Esophagus squamous epithelium (tissue), 5 donors: ENCODE measurements at places on chromosomes 3 and 15. TPM values are rescaled to one million over a fixed set of nuclear protein-coding genes. Genes with fewer than 3 reads are reported as not detected.

DNA sequence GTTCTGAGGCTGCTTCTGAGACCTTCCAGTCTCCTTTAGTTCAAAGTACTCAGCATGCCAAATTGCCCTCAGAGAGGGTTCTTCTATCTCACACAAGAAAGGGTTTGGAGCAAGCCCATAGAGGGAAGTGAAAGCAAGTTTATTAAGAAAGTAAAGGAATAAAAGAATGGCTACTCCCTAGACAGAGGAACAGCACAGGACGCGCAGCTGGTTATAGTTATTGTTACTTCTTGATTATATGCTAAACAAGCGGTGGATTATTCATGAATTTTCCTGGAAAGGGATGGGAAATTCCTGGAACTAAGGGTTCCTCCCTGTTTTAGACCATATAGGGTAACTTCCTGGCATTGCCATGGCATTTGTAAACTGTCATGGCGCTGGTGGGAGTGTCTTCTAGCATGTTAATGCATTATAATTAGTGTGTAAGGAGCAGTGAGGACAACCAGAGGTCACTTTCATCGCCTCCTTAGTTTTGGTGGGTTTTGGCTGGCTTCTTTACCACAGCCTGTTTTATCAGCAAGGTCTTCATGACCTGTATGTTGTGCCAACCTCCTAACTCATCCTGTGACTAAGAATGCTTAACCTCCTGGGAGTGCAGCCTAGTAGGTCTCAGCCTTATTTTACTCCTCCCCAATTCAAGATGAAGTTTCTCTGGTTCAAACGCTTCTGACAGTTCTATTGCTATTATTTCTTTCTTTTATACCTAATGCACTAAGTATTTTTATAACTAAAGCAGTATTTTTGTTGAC is 26.3 kb downstream of the SCN11A start:
- DNase-seq = no peak

GRCh38 chr3:144586382-144586781 is 614.8 kb downstream of the DIPK2A start:
- no peak for DNase-seq

- no peak for DNase-seq
Measured at GRCh38 chr15:41513506-41514227, at the start of gene LTK. LTK (minus strand) TSS chr15:41513827; CDS start chr15:41513709, 118 bp downstream.

DNA sequence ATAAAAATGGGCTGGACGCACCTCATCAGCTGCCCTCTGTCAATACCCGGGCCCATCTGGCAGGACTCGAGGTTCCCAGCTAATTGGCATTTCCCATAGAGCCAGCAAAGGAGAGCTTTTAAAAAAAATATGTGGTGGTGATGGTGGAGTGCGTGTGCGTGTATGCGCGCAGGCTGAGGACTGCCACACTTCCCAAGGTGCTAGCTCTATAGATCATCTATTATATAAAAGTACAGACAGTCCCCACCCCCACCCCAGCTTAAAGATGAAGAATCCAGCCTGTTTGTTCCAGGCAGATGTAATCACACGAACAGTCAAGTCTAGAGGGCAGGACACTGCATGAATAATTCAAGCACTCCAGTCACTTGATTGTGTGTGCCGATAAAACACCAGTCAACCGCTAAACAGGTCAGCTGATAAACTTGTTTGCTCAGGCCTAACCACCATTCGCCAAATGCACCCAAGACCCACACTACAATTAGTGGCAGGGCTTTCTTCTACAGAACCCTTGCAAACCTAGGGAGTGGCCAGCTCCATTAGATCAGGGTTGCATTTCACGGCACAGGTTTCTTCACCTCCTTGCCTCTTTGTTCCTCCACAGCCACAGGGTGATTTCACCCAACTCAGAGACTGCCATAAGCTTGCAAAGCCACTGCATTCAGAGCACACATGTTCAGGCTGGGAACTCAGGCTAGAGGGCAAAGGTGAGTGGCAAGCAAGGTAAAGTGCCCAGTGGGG is 5.8 kb downstream of the TLE3 start:
- no peak for DNase-seq

GRCh38 chr15:74445816-74446763 is 12.3 kb upstream of the SEMA7A start:
- DNase-seq = no peak

- DNase-seq = no peak
Measured at GRCh38 chr3:37400945-37401344, 226.6 kb upstream of the LRRFIP2 start.

DNA sequence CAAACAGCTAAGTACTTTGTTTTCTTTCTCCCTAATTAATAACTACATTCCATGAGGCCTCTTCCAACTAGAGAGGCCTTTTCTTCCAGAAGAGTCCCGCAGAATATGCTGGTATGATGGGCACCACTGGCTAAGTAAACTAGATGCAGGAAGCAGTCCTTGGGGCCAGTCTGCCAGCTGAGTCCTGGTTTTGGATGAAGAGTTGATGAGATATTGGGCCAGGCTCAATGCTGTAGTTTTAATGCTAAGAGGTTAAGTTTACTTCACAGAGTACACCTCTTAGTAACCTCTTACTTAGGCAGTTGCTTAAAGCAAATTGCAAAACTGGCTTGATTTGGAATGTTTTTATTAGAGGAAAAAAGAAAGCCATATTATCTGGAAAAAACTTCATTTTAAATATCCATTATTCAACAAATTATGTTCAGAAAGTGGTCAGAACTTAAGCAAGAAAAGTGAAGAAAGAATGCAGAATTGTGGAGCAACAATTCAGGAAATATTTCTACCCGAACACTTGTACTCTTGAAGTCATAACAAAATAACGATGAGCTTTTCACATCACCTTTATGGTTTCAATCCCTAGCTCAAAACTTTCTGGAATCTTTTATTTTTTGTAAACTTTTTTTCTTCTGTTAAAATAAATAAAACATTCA is 178.4 kb upstream of the CDIN1 start:
- DNase-seq = no peak

DNA sequence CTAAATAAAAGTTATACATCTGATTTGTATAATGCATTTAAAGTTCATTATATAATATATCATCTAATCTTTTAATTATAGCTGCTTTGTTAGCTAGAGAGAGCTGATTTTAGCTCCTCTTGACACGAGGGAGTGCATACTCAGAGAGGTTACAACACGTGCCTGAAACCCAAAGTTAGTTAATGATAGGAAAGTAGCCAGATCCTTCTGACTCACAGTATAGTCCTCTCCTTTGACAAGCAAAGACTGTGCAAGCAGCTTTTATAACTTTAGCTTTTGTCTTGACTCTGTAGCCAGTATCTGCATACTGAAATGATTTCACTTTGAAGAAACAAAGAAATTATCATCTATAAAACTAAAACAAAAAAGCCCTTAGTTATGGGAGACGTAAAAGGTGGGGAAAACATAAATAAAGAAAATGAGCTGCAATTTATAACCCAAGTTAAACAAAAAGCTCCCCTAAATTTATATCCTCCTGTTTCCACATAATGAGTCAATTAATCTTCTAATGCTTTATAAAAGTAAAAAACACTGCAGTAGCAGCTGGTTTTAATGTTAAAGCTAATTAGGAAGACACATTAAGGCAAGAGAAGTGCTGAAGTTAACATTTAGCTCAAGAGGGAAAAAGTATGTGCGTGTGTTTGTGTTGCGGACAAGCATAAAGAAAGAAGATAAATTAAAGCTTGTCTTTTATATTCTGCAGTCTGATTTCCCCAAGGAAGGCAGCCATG is 13.1 kb downstream of the GABRR3 start:
- no peak for DNase-seq

- DNase-seq = no peak
Measured at GRCh38 chr3:144369129-144369879, 397.7 kb downstream of the DIPK2A start.

DNA sequence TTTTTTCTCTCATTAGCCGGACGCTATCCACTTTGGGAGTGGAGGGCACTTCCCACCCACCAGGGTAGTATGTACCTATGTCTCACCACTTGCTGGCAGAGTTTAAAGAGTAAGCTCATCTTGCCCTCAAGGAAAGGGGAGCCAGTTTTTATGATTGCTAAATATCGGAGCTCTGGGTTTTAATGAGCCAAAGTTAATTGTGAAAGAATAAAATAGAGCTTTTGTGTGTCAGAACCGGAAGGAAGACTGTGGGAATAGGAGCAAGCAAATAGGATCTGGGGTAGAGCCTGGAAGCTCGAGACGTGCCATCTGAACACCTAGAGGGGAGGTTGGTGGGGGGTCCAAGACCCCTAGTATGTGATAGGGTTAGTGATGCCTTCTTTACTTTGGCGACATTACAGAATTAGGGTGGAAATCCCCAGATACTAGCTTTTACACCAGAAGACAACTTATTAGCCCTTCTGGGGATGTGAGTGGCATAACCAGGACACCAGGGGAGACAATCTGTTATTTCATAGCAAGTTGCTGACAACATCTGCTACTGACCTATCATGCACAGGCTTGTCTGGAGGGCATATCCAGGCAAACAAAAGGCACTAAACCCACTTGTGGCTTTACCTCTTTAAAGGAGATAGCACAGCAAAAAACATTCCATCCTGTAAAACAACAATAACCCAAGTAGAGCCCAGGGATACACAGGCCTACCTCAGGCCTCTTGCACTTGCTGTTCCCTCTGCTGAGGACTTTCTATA is 333.8 kb downstream of the ZNF621 start:
- DNase-seq = no peak

DNA sequence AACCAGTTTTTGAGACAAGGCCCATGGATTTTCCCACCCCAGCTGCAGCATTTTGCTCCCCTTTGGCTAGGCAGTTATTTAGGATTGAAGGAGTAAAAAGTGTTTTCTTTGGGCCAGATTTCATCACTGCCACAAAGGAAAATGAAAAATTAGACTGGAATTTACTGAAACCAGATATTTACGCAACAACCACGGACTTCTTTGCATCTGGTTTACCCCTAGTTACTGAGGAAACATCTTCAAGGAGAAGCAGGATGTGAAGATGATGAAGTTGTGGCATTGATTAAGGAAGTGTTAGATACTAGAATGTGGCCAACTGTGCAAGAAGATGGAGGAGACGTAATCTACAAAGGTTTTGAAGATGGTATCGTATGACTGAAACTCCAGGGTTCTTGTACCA is 165.2 kb upstream of the MYRIP start:
- DNase-seq = no peak

GRCh38 chr15:100328796-100329195 is 13.0 kb downstream of the ADAMTS17 start:
- DNase-seq = no peak

- DNase-seq = no peak
Measured at GRCh38 chr15:53160092-53160704, 370.1 kb upstream of the ONECUT1 start.

GRCh38 chr3:135451037-135451785 is 514.3 kb upstream of the PPP2R3A start:
- no peak for DNase-seq

GRCh38 chr3:66402596-66403290 is 98.1 kb downstream of the LRIG1 start:
- DNase-seq = no peak

- no peak for DNase-seq
Measured at GRCh38 chr3:181635141-181635540, 76.6 kb upstream of the SOX2 start.

- DNase-seq = no peak
Measured at GRCh38 chr15:66905954-66906353, 159.4 kb upstream of the SMAD3 start.

PLA2G4E gene
- 9.7 TPM for total RNA-seq

LRRC31 gene
- total RNA-seq = not detected

SRGAP3 gene
- total RNA-seq = 15.8 TPM

RTP3 gene
- not detected for total RNA-seq

SLC25A26 gene
- total RNA-seq = 8.5 TPM
